ENCODE measurements at places on chromosomes 3 and 15. TPM values are rescaled to one million over a fixed set of nuclear protein-coding genes. Genes with fewer than 3 reads are reported as not detected.

SKOR1 gene
- total RNA-seq, result 0.95 TPM

PGBD4 gene
- total RNA-seq, result 5.1 TPM

MAPKAPK3 gene
- total RNA-seq, result 129 TPM

GPR15 gene
- 4.6 TPM for total RNA-seq

LRTM1 gene
- total RNA-seq, result not detected

UBA7 gene
- 98.6 TPM for total RNA-seq

GP9 gene
- total RNA-seq, result not detected

ZNF860 gene
- total RNA-seq, result not detected

OR5K2 gene
- not detected for total RNA-seq

MRPS22 gene
- 67.5 TPM for total RNA-seq
